Aorta (tissue), 5 donors: ENCODE measurements at places on chromosomes 2 and 18. TPM values are rescaled to one million over a fixed set of nuclear protein-coding genes. Genes with fewer than 3 reads are reported as not detected.

HOXD8 gene
- 11.5 TPM for total RNA-seq

DNA sequence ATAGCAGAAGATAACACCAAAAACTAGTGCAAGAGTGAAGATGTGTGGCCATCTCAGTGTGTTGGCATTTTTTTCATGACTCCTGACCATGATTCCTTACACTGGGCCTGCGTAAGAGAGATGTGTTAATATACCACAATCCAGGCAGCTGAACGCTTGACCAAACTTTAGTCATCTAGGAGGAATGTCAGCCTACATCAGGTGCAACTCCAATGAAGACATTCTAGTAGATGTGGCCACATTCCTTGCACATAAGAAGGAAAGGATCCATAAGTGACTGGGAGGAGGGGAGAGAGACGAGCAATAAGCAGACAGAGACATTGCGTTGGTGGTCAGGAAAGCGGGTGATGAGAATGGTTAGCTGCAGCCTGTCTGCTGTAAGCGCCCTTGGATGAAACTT is 42.6 kb downstream of the CYRIA start:
- no peaks in the 10 kb centered on the region for H3K36me3 ChIP-seq
- H3K4me3 ChIP-seq, result no peak overlapping the region
- no peak for DNase-seq
- no peak overlapping the region for H3K27ac ChIP-seq
- no peaks in the 10 kb centered on the region for H3K4me1 ChIP-seq
- H3K27me3 ChIP-seq, result no peaks in the 10 kb centered on the region

DNA sequence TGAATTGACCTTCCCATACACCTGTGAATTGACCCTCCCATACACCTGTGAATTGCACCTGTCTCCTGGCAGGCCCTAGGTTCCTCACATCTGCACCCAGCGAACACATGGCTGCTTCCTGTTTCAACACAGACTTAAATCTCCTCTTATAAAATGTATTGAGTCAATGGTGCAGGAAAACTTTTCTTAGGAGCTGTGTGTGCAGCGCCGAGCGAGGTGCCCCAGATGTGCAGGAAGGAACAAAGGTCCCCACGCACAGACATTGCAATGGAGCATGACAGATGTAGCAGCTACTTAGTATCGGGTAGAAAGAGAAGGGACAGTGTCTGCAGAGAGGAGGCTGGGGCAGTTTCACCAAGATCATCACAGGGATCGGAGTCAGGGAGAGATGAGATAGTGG is 85.5 kb upstream of the PXDN start:
- no peaks in the 10 kb centered on the region for H3K4me1 ChIP-seq
- no peak overlapping the region for H3K27ac ChIP-seq
- H3K4me3 ChIP-seq, result no peak overlapping the region
- H3K36me3 ChIP-seq, result no peaks in the 10 kb centered on the region
- no peaks in the 10 kb centered on the region for H3K27me3 ChIP-seq

GRCh38 chr2:237744613-237745249 is 53.8 kb upstream of the RBM44 start:
- H3K27ac ChIP-seq, result no peak overlapping the region
- DNase-seq, result peak; percentile 81
- no peak overlapping the region for H3K4me3 ChIP-seq
- H3K27me3 ChIP-seq, result no peaks in the 10 kb centered on the region

- no peak overlapping the region for H3K27ac ChIP-seq
- H3K27me3 ChIP-seq, result no peaks in the 10 kb centered on the region
- DNase-seq, result no peak
These were observed 115.2 kb downstream of the ZEB2 start for GRCh38 chr2:144404586-144405314.
